COLO829 (cell line): ENCODE measurements at places on chromosomes 6 and 20.
A peak's percentile ranks its signal among the peaks of the same experiment; 100 is the strongest.

GRCh38 chr6:69349771-69350170 is 447.0 kb downstream of the LMBRD1 start:
- no peak for DNase-seq

- no peak for DNase-seq
Measured at GRCh38 chr6:139472351-139473015, 98.0 kb upstream of the CITED2 start.

DNA sequence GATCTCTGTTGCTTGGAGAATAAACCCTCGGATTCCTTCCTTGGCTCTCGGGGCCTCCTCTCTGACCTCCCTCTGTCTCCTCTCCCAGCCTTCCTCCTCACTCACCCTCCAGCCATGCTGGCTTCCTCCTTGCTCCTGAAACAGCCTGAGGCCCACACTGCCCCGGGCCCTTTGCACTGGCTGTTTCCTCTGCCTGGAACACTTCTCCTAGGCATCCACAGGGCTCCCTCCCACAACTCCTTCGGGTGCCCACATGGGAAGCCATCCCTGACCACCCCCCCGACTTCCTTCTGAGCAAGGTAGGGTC is 87.7 kb downstream of the CEBPB start:
- no peak for DNase-seq

DNA sequence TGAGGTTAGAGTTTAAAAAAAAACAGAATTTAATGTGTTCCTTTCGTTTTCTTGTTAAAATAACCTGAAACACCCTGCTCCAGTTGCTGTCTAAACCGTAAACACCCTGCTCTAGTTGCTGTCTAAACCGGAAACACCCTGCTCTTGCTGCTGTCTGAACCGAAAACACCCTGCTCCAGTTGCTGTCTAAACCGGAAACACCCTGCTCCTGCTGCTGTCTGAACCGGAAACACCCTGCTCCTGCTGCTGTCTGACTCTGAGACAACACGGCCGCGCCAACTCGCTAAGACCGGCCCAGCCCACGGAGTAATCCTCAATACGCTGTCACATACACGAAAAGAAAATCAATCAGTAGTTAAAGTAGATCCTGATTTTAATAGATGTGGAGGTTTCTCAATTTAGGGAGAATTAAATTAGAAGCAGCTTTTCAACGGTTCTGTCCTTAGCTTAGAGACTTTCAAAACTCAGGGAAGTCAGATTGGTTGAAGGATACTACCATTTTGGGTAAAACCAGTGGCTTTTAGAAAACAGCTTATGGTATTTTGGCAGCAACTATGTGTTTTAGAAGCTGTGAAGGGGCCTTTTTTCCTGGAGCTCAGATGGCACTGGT is 98.3 kb downstream of the RAMACL start:
- no peak for DNase-seq

- no peak for DNase-seq
Measured at GRCh38 chr20:18250217-18250616, 38.1 kb upstream of the ZNF133 start.

- no peak for DNase-seq
Measured at GRCh38 chr6:35777356-35778102, 1.1 kb downstream of the CLPSL2 start.

- no peak for DNase-seq
Measured at GRCh38 chr6:155287762-155288161, 23.9 kb downstream of the CLDN20 start.

DNA sequence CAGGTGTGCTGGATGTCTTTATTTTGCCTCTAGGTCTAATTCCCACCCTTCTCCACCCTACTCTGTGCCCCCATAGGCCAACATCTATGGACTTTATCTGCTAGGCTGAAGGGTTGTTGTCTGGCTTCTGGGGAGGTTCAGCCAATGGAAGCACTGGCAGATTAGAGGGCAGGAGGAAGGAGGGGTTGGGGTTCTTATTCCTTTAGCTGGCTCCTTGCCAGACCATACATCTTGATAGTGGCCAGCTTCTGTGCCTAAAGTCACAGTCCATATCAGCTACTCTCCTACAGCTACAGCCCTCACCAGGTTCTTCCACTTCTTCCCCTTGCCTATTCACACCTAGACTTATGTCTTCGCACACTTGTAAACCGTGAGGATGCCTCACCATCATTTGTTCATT is 41.1 kb downstream of the ROS1 start:
- no peak for DNase-seq

- no peak for DNase-seq
Measured at GRCh38 chr6:52560462-52560861, 16.4 kb downstream of the TRAM2 start.

- DNase-seq: no peak
Measured at GRCh38 chr6:33806841-33807240, 3.0 kb upstream of the MLN start.

DNA sequence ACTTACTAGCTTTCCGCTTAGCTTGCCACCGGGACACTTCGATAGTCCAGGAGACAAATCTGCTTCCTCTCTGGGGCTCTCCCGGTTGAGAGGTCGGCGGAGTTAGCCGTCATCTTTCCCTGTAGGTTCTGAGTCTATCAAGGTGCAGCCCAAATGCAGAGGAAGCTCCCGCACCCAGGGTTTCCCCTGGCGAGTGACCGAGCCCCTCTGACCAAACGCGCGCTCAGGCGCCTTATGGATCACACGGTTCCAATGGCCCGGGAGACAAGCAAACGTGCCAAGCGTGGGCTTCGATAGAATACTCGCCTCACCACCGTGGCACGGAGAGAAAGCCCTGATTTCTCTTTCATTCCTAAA is 15.8 kb upstream of the FOXC1 start:
- DNase-seq: no peak

- no peak for DNase-seq
Measured at GRCh38 chr6:119303164-119303887, 46.2 kb downstream of the MAN1A1 start.

DNA sequence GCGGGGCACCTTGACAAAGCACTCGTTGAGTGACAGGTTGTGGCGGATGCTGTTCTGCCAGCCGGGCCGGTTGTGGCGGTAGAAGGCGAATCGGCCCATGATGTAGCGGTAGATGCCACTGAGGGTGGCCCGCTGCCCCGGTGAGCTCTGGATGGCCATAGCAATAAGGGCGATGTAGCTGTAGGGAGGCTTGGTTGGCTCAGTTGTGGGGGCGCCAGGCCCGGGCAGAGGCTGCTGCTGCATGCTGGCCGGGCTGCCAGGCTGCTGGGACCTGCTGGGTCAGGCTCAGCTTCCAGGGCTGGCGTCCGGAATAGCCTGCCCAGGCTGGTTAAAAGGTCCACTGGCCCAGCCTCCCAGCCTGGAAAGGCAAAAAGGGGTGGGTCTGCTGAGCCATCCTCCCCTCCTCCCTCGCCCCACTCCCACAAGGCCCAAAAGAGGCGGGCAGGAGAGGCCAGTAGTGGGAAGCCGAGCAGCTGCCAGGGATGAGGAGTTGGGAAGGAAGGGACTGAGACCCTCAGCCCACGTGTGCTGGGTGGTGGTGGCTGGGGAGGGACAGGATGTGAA is at the start of gene FOXS1:
FOXS1 (minus strand) TSS at position 305 of the 564 bp plus-strand sequence; CDS start at position 243, 62 bp downstream.
- no peak for DNase-seq

DNA sequence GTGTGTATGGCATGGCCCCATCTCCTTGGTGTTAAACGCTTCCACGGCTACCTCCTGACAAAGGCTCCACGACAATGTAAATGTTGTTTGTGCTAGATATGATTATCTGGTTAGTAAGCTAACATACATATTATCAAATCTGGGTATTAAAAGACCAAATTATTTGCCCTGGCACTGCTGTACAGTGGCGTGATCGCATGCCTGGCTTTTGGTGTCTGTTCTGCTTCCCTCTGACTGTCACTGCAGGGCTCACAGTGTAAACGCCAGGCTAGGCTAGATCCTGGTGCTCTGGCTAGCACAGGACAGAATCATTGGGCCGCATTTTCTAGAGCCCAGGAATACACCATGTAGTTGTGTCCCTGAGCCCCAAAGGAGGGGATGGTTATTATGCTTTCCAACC is 38.7 kb downstream of the CD164 start:
- no peak for DNase-seq

- no peak for DNase-seq
Measured at GRCh38 chr6:7541175-7542064, at the start of gene DSP. DSP (plus strand) TSS chr6:7541671; CDS start chr6:7541916, 245 bp downstream.

GRCh38 chr6:45075246-45075645 is 252.9 kb upstream of the RUNX2 start:
- DNase-seq: no peak

DNA sequence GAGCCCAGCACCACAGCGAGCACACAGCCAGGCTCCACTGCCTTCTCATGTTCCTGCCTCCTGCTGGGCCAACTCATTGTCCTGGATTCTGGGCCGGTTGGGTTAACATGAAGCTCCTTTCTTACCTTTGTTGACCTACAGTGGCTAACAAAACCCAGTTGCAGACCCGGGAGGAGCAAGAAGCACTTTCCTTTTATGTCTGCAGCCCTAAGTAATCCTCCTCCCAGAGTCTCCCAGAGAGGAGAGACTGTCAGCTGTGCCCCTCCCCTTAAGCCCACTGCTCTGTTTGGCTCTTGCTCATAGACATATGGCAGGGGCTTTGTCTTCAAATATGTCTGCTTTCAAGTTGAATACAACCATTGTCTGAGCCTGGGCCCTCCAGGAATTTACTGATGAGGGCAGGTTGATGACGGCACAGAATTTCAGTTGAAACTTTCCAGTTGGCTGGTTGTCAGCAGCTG is 55.2 kb downstream of the PSMB1 start:
- peak; percentile 31 for DNase-seq

DNA sequence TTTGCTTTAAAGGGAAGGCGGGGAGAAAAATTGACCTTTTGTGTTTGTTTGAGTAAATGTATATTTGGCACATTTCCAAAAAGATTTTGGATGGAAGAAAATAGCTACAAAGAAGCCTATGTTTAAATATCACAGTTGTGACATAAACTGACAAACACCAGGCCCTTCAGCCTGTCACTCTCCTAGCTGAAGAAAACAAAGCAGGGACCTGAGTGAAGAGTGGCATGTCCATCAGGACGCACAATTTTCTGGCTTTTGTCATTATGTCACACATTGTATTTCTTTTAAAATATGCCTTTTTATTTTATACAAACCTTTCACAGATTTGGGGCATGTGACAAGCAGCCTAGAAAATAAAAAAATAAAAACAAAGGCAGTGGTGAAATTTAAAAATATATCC is 241.2 kb downstream of the OGFRL1 start:
- no peak for DNase-seq

GRCh38 chr6:95208621-95209020 is 368.7 kb upstream of the MANEA start:
- no peak for DNase-seq

DNA sequence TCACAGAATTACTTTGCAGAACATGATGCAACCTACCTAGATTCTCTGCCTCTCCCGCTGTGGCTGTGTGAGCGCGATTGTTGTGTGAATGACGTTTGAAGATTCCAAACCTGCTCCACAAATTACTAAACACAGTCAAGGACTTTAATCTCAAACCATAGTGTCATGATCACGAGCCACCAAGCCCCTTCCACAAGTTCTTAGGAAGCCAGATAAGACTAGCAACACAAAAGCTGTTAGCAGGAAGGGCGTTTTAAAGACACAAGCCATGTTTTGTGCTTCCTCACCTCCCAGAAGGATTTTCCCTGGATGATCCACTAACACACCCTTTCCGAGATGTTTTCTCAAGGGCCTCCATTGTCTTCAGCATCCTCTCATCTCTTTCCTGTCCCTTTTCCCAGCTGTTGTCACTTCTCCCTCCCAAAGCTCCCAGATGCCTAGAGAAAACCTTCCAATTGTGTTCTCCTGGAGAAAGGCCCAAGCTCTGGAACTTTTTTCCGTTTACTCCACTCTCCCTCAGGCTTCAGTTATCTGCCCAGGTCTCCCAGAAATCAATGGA is 12.8 kb downstream of the OPN5 start:
- no peak for DNase-seq

- no peak for DNase-seq
Measured at GRCh38 chr6:141729146-141729545, 403.6 kb upstream of the GJE1 start.

DNA sequence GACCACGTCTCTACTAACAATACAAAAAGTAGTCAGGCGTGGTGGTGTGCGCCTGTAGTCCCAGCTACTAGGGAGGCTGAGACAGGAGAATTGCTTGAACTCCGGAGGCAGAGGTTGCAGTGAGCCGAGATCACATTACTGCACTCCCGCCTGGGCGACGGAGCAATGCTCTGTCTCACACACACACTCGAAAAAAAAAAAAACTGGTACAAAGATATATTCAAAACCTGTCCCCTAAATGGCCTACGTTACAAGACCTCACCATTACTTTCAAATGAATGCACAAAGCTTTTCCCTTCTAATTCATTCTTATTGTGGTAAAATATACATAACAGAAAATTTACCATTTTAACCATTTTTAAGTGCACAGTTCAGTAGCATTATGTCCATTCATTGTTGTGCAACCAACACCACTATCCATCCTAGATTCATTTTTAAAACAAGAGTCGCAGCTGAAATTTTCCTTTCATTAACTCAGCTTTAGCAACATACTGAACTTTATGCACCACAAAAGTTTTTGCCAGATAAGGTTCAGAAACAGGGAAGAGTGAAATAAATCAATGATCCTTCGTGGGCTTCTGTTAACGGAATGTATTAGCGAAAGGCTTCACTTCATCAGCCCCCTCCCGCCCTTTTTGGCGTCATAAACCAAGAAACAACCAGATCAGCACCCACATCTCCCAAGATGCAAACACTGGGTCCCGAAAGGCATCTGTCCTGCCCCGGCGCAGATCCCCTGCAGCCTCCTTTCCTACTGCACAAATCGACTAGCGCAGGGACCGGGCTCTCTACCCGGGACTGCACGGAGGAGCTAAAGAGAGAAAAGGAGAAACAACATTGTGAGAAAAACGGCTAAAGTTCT is 825 bp upstream of the FAM135A start:
- peak; percentile 4 for DNase-seq

DNA sequence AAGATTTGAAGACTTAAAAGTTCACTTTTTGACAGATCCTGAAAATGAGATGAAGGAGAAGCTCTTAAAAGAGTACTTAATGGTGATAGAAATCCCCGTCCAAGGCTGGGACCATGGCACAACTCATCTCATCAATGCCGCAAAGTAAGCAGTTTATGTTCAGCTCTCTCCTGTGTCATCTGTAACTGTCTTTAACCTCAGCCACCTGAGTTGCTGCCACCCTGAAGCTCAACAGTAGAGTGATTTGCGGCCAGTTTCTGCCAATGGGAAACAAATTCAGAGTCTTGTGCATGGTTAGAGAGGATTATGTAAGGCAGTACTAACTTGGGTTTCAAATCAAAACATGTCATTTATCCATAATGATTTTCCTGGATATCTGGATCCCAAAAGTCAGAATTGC is 10.1 kb downstream of the TNFAIP3 start:
- no peak for DNase-seq

- no peak for DNase-seq
Measured at GRCh38 chr20:57828696-57829095, 118.9 kb upstream of the PMEPA1 start.

- no peak for DNase-seq
Measured at GRCh38 chr6:148593130-148593812, 153.6 kb upstream of the UST start.

DNA sequence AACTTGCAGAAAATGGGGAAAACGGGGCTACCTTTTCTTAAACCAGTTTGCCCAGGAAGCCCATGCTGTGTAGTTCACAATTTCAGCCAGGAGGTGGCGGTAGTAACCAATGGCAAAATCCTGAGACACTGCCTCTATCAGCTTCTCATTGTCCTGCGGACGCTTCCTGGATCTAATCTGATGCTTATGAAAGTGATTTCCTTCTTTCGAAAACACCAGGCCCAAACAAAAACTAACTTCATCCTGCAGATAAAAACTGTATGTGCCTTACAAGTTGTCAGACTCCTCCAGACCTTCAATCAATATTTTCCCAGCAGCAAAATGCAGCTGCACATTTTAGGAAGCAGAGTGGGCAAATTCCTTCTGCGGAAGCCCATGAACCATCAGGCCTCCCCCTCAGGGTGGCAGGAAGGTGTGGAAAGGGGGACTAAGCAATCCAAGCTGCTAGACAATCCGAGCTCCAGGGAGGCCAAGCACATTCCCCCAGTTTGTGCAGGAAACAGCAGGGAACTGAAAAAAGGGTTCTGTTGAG is 88.5 kb downstream of the LY86 start:
- peak; percentile 89 for DNase-seq
